ENCODE measurements at places on chromosomes 3 and 15.

GRCh38 chr3:45103753-45104714 is 42.1 kb downstream of the CDCP1 start:
- no peak for DNase-seq

DNA sequence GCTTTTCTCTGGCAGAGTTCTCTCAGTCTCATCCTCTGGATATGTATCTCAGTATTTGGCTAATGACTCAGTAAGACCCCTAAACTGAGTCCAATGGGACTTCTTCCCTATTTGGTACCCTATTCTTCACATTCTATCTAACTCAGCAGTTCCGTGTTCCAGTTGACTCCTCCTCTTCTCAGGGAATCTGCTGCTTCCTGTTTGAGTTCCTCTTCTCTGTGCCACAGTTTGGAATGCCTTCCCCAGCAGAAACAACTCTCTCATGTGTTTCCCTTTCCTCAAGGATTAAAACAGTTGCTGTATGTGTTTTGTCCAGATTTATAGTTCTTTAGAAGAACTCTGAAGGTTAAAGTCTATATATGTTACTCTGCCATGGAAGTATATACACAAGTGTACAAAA is 344.0 kb upstream of the RARB start:
- DNase-seq: no peak

DNA sequence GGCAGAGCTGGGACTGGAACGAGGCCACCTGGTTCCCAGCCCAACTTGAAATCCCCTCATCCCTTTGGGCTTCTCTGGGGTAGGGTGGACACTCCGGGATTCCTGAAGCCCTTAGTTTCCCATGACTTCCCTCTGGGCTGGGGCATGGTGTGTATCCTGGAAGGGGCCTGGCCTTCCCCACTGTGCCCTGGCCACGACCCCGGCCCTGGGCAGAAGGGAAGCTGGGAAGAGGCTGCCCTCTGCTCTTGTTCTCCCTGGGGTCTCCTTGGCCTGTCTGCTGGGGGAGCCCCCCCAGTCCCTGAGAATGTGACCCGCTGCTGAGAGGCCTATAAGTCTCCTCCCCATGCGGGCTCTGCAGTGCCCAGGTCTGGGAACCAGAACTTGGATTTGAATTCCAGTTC is 104.9 kb downstream of the LINGO1 start:
- DNase-seq: no peak

DNA sequence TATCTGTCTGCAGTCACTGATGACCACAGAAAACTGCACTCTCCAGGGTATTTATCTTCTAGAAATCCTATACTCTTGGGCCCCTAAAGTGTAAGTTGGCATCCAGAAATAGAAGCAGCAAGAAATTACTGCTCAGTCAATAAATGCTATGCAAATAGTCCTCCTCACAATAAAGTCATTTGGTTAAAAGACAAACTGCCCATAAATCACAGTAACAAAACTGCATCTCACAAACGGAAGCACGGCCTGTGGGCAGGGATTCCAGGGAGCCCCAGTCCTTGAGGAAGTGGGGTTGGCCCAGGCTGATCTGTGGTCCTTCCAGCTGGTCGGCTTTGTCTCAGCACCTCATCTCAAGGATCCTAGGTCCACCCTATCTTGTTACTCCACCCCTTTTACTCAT is 29.7 kb upstream of the SPATA12 start:
- DNase-seq: no peak

- DNase-seq: no peak
Observed at GRCh38 chr3:78123058-78123457, 1083.2 kb downstream of the ROBO2 start.

- DNase-seq: no peak
Observed at GRCh38 chr3:24428481-24428880, 66.2 kb downstream of the THRB start.

DNA sequence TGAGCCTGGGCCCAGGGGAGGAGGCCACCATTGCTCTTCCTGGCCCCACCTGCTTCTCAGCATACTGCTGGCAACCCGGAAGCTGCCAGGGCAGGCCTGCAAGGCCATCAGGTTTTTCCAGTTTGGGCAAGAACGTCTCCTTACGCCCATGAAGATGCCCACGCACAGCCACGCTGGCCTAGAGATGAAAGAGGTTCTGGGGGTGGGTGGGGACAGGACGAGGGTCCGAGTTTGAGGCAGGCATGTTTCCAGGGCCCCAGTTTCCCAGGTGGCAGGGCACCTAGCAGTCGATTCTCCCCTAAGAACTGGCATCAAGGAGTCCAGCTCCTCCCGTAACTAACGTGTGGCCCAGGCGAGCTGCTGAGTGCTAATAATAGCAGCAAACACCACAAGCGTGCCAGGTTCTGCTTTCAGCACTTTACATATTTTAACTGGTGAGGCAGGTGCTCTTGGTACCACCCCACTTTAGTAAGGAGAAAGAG is 45.8 kb downstream of the ZNF710 start:
- no peak for DNase-seq

- no peak for DNase-seq
Observed at GRCh38 chr3:15180042-15180611, 25.9 kb upstream of the CAPN7 start.

DNA sequence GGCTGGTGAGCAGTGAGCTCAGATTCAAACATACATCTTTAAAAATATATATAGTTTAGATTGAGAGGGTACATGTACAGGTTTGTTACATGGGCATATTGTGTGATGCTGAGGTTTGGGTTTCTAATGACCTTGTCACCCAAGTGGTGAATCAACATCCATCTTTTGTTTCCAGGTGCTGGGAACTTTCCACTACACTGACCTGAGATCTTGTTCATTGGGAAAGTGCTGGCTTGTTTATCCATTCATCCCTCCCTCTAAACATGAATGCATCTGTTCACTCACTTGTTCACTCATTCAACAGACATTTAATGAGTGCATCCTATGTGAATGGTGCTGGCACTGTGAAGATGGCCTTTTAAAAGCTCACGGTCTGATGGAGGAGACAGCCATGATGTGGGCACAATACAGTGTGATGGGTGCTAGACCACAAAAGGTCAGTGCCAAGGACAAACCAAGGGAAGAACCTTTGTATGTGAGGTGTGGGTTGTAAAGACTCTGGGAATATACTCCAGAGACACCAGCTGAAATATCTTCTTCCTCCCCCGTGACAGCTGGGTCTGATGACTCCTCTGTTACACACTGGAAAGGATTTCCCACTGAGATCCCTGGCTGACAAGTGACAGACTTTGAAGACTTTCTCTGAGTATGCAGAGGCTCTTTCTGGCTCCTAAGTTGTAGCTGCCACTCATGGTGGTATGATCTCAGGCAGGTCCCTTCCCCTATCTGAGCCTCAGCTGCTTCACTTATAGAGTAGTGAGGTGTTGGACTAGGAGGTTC is 16.2 kb upstream of the ITGA11 start:
- DNase-seq: no peak

- no peak for DNase-seq
Observed at GRCh38 chr3:32137870-32138269, 31.4 kb downstream of the GPD1L start.

DNA sequence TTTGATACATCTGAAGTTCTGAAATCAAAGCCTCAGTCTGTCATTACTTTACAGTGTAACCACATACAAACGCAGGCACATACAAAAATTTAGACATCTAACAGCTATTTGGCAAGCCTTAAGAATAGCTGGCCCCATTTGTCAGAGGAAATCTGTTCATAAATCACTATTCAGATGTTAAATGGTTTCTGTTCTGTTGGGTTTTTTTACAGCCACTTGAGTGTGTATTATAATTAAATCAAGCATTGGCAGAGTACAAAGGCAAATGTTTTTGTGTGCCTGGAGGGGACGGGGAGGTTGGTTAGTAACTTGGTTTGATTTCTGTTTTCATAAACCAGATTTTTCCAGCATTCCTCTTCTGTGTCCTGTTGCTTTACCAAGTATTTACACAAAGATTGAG is 24.1 kb downstream of the PIGB start:
- DNase-seq: no peak

- no peak for DNase-seq
Observed at GRCh38 chr3:71421475-71421819, 162.1 kb downstream of the FOXP1 start.

DNA sequence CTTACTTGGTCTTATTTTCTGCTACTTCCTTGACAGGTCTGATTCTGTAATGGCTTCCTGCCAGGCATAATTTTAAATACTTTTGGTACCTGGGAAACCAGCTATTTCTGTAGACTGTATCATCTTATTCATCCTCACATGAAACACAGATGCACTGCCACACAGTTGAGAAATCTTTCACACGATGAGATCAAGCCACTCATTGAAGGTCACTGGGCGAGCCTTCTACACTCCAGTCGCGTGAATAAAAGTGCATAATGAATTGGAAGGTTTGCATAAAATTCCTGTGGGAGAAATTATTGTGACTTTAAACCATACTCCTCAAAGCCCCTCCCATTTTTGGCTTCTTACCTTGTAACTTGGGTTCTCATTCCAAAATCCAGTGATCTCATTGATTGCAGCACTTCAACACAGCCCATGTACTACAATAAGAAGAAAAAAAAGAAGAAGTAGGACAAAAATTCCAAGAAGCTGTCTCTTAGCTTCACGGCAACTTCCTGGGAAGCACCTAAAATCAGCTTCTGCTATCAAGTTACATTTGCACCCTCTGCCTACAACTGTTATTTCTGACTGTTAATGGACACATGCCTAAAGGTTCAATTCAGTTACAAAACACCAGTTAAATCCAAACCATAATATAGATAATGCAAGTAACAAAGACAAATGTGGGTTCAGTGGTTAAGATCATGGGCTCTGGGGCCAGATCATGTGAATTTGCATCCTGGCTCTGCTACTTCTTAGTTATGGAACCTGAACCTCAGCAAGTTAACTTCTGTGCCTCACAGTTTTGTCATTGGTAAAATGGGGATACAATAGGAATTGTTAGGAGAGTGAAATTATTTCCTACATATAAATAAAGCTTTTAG is 39.0 kb downstream of the SHC4 start:
- DNase-seq: no peak

DNA sequence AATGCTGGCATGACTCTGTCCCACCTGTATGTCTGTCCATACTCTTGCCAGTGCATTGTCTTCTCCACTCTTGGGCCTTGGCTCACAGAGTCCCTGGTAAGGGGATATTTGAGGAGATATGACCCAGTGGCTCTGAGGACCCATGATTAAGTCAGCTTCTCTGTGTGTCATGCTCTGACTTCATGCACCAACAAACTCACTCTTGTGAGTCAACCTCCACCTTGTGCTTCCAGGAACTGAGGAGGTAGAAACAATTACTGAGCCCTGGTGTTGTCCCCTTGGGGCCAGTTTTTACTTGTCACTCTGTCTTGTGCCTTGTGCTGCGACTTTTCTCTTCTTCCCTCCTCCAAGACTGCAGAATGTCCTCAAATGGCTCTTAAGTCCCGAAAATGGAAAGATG is 127.1 kb downstream of the ABHD5 start:
- DNase-seq: no peak

DNA sequence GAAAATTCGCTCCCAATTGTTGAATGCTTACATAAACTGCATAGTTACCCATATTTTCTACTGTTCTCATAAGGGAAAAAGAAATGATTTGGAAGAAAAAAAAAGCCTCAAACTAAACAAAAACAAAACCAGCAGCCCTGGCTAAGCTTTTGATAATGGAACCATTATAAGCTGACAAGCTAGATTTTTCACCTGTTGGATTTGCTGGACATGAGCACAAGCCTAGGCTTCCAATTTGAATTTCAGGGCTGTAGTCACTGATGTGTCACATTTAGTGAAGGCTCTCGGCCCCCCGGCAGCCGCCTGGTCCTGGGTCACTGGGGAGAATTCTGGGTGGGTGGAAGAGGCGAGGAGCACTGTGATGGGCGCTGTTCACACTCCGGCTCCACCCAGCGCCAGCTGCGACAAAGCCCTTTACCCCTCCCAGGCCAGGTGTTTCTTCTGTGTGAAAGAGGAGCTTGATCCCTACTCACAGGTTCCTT is 4.6 kb downstream of the FBXL22 start:
- DNase-seq: no peak

GRCh38 chr3:111548092-111548491 is 6.1 kb downstream of the CD96 start:
- no peak for DNase-seq

- DNase-seq: no peak
Observed at GRCh38 chr3:170414202-170414663, 4.4 kb upstream of the CLDN11 start.

DNA sequence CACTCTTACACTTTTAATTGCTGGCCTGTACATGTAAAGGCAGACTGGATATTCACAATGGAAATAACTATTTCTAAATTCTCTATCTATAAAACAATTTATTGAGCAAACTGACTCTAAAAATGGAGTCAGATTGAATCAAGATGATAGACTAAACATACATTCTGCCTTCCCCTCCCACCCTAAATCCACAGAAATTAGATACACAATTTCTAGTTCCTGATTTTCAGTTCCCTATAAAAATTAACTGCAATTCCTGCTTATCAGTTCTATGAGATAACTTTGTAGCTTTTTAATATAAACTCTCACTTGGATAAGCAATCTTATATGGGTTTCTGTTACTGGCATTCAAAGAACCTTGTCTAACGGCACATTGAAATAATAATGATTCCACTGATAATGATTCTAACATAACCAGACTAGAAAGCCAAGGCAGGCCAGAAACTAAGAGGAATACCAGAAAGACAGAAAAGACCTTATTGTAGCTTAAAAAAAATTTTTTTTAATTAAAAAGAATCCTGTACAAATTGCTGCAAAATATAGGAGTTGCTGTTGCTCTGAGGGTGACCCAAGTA is 33.1 kb downstream of the TBC1D5 start:
- DNase-seq: no peak

DNA sequence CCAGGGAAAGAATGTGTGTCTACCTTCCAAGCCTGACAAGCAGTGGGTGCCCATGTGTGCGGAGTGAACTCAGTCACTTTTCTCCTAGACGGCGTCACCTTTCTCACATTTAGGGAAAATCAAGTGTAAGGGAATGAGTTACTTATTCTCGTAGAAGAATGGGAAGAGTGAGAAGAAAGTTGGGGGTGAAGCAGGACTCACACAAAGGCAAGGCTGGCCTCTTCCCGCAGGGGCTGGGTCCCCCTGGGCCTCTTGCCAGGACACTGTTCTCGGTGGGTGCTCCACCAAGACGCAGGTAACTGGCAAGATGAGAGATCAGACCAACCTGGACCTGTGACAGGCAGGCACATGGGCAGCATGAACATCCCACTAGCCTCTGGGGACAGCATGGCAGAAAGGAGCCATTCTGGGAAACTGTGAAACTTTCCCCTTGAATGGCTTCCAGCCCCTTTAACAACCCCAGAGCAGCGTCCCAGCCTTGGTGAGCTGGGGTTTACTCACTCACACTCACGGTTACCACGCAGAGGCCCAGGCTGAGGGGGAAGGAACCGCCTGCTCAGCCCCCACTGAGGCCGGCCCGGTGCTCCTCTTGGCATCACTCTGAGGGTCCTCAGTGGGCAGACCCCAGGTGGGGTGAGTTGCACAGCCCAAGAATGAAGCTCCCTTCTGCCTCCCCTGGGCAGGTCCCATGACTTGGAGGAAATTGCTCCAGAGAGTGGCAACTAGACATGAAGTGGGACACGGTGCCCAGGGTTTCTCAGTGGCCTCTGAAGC is 15.0 kb upstream of the SRP14 start:
- DNase-seq: peak; percentile 54

GRCh38 chr3:166455744-166456143 is 618.5 kb upstream of the BCHE start:
- no peak for DNase-seq
